Activated CD4-positive, alpha-beta memory T cell treated with anti-CD3 and anti-CD28 coated beads, Interleukin-2, amount 10 ng/mL, durations not matched to agents 7 days and 5 days (primary cell): ENCODE measurements at places on chromosomes 6 and 20.

DNA sequence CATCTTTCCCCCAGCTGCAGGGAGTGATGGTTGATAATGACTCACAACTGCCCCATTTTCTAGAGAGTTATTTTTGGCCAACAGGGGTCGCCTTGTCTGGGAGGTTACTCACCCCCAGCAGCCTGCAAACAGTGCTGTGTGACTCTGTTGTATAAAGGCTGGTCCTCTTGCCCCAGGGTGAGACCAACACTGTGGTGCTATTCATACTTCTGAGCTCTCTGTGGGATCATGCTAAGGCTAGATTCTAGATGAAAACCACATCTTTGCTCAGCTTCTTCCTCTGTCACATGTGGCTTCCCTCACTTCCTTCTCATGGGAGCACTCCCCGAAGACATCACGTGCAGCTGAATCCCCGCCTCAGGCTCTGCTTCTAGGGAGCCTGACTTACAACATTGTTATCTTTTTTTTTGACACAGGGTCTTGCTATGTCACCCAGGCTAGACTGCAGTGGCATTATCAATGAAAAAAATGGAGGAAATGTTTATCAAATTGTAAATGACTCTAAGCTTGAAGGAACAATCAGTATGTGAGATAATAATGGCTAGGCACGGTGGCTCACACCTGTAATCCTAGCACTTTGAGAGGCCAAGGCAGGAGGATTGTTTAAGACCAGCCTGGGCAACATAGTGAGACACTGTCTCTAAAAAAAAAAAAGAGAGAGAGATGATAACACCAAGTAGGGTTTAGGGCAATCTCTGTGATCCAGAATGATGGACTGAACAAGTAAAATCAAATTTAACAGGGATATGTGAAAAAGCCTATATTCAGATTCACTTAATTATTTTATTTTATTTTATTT, 55.7 kb upstream of the SLC23A2 start:
- DNase-seq = peak; percentile 79

DNA sequence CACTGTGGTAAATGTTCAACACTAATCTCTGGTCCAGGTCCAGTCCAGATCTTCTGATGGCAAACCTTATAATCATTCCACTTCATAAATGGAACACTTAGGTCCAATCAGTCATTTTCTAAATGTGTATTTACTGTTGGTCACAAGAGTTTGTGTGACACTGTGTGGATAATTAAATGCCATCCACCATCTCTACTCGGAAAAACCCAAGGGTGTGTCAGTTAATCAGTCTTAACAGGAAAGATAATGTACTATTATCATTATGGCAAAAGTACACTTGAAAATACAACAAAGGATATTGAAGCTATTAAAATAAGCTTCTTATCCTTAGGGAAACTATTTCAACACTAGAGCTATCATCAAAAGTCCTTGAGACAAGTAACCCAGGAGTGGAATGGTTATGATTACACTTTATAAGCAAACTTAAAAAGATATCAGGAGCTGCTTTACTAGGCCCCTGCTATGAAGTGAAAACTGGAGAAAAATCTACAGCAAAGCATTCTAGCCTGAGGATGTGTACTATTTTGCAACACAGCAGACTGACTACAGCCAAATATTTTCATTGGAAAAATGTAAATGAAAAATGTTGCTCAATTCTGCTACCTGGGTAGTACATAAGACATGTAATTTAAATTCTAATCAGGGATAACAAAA, 227.9 kb downstream of the LAMA2 start:
- DNase-seq = no peak

GRCh38 chr20:34171640-34172039, 59.6 kb upstream of the EIF2S2 start:
- DNase-seq = no peak

DNA sequence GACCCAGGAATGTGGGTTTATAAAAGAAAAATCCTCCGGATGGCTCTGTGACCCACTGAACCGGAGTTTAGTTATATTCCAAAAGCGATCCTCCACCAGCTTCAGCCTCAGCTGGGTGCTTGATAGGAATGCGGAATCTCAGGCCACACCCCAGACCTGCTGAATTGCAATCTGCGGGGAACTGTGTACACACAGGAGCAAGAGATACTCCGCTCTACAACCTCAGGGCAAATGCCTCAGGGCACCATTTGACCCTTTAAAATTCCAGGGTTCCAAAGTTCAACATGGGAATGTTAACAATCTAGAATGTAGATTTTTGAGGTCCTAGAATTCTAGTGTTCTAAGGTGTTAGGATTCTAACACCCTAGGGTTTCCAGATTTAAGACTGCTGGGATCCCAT, 10.8 kb downstream of the BPIFA2 start:
- no peak for DNase-seq

GRCh38 chr20:52798124-52798523, 174.0 kb upstream of the TSHZ2 start:
- DNase-seq = no peak

DNA sequence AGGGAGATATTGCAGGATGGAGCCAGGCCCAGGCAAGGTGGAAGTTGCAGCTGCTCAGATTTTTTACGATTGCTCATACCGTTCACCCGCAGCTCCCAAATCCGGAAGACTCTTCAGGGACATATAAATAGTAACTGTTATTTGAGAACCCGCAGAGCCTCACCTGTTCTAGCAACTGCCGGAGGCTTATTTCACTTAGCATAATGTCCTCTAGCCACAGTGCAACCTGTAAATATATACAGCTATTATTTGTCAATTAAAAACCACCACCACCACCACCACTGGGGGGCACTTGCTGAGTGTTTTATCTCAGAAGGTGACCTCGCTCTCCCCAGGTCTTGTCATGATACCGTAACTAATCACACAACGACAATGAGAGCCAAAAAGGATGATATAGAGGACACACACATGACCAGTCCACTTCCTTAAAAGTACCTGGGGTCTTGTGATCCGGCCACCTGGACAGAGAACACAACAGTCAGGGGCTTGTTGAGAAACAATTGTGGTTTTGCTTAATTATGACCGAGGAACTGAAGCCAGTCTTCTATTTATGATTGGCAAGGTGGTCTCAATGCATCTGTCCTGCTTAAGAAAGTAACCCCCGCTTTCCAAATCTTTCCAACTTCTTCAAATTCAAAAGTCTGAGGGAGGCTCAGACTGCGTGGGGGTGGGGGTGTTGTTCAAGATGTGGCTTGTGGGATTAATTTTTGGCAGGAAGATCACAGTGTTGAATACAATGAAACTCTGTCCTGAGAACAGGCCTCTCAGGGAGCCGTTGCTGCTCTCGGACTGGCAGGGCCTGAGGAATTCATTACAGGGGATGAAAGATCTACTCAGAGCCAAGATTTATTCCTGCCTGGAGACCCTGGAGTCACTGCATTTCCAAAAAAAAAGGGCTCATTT, 107.7 kb upstream of the PRND start:
- DNase-seq = peak; percentile 83

GRCh38 chr20:15619816-15620215, 953.4 kb downstream of the KIF16B start:
- DNase-seq = no peak

GRCh38 chr20:2729251-2729713, 36.7 kb downstream of the EBF4 start:
- DNase-seq = no peak

GRCh38 chr6:143363299-143363698, 87.2 kb downstream of the ADAT2 start:
- no peak for DNase-seq

GRCh38 chr20:61055180-61056010, 196.7 kb upstream of the CDH4 start:
- no peak for DNase-seq

GRCh38 chr20:40638414-40638813, 50.6 kb downstream of the MAFB start:
- no peak for DNase-seq

GRCh38 chr6:134065706-134066105, 13.3 kb upstream of the SLC2A12 start:
- no peak for DNase-seq

- no peak for DNase-seq
Observed at GRCh38 chr20:31705598-31706597, 16.8 kb downstream of the BCL2L1 start.

GRCh38 chr20:62606016-62606415, 36.3 kb upstream of the SLCO4A1 start:
- no peak for DNase-seq

- DNase-seq = no peak
Observed at GRCh38 chr20:3521852-3522740, 51.3 kb downstream of the ATRN start.

DNA sequence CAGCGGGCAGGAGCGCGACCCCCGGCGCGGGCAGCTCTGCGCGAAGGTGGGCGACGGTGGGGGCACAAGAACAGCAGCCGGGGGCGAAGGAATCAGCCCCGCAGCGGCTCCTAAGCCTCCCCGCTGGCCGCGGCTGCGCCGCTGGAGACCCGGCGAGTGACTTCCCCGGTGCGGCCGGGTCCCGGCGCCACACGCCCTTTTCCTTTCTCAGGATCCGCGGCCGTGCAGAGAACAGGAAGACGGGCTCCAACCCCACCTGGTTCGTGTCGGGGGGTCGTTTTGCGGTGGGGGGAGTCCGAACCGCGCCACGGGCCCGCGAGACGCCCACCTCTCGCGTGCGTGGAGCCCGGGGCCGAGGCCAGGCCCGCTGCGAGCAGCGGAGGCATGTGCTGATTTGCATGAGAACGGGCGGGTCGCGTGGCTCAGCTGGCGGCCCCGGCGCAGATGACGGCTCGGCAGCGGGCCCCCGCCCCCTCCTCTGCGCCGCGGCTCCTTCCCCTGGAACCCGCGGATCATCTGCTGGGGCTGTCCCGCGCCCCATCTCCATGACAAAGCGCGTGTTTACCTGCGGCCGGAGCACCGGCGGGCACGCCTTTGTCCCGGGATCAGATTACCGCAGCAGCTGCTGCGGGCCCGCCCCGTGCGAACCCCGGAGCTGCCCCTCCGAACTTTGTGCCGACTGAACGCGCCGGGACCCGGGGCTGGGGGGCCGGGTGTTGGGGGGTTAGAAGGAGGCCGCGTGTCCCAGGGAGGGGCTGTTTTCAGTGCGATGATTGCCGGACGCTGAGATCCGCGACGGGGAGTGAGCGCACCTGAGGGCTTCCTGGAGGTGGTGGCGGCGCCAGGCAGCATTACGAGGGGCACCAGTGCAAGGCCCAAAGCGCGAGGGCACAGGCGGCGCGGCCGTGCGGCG, 4.9 kb upstream of the DLL1 start:
- no peak for DNase-seq

DNA sequence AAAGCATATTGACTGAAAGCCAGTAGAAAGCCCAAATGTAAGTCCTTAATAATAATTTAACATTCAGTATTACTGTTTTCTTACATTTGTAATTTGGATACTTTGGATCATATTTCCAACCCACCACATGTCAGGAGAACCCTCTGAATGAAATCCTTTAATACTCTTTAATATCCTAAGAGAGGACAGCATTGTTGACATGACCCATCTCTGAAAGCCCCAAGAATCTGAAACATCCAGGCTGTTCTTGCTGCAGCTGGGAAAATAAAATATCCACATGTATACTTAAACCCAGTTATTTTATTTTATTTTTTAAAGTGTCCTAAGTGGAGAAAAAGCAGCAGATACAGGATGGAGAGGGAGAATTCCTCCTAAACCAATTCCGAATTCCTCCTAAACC, 130.8 kb upstream of the RIPOR2 start:
- no peak for DNase-seq

DNA sequence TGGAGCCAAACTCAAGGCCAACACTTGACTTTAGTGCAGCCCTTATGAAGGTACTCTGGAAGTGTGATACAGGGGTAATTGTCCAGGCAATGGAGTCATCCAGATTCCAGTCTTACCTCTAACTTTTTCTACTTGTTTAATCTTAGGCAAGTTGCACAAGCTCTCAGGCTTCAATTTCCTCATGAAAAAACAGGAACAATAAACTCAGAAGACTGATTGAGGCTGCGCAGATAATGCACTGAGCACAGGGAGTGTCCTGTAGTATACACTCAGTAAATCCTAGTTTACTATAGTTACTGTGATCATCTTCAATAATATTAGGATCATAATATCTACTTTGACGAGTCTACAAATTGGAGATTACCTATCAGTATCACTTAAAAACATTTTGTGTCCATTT, 127.5 kb upstream of the SMLR1 start:
- no peak for DNase-seq

DNA sequence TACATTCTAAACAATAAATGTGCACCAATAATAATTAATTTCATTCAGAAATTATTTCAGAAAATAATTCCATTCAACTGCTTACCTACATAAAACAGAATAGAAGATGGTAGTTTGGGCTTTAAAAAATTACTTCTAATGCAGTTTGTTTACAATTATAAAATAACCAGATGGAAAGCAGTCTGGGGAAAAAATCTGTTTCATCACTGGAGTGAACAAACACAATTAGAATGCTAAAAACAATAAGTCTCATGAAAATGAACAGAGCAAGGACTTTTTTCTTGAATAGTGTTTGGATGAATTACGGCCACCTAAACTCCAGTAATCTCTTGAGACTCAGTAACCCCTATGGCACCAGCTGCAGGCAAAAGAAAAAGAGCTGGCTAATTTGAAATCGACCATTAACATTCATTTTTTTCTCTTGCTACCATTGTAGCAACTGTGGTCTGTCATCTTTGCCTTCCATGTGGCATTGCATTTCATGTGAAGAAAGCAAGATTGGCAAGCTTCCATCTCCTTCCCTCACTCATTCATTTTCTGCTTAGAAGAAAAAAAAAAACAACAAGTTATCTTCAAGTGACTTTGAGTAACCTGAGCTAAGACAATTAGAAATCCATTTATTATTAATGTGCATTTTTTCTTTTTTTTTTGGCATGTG, 88.4 kb upstream of the CEP85L start:
- no peak for DNase-seq

- DNase-seq = no peak
Observed at GRCh38 chr20:19181552-19181951, 30.9 kb upstream of the SLC24A3 start.

DNA sequence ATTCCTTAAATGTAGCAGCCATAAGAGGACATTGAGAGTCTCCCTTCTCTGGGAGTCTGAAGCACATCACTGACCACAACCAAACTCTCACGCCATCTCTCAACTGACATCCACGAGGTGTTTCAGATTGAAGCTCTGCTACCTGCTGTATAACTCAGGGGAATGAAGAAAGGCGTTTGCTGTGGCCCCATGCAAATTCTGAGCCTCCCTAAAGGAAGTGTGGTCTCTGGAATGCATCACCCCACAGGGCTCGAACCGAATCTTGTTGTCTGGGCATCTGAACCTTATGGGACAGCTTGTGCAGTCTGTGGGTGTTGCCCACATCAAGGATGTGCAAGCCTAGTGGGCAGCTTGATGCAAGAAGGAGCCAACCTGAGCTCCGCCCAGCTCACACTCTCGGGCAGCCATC, 10.9 kb downstream of the PMEPA1 start:
- no peak for DNase-seq

GRCh38 chr6:50792771-50793170, 25.9 kb upstream of the TFAP2B start:
- no peak for DNase-seq

- DNase-seq = no peak
Observed at GRCh38 chr6:25239059-25239458, 40.1 kb upstream of the CARMIL1 start.

- no peak for DNase-seq
Observed at GRCh38 chr6:42225029-42225339, 7.3 kb upstream of the MRPS10 start.
